A549 treated with AZD2906 at 1 μM for 4 hours (cell line): ENCODE measurements at places on chromosomes 6 and 20. TPM values are rescaled to one million over a fixed set of nuclear protein-coding genes. Genes with fewer than 3 reads are reported as not detected.

RIN2 gene
- total RNA-seq, result 20.4 to 23.3 TPM (median 21.5 TPM) in 5 replicates

C6orf132 gene
- 3.4 to 4.0 TPM (median 3.9 TPM) in 5 replicates for total RNA-seq

SPATS1 gene
- total RNA-seq, result not detected in 5 replicates

WFDC10B gene
- total RNA-seq, result not detected in 5 replicates

PTGIS gene
- total RNA-seq, result 0.01 to 0.03 TPM (median 0.02 TPM) in 4 of 5 replicates, not detected in the other

MYH7B gene
- 0.05 to 0.20 TPM (median 0.09 TPM) in 5 replicates for total RNA-seq

TAPBP gene
- 34.6 to 39.1 TPM (median 36.6 TPM) in 5 replicates for total RNA-seq

C6orf15 gene
- total RNA-seq, result not detected in 5 replicates
